Activated naive CD8-positive, alpha-beta T cell treated with anti-CD3 and anti-CD28 coated beads, Interleukin-2, amount 50 U/mL, for 16 hours (primary cell): ENCODE measurements at places on chromosomes 7 and 10.
A peak's percentile ranks its signal among the peaks of the same experiment; 100 is the strongest.

DNA sequence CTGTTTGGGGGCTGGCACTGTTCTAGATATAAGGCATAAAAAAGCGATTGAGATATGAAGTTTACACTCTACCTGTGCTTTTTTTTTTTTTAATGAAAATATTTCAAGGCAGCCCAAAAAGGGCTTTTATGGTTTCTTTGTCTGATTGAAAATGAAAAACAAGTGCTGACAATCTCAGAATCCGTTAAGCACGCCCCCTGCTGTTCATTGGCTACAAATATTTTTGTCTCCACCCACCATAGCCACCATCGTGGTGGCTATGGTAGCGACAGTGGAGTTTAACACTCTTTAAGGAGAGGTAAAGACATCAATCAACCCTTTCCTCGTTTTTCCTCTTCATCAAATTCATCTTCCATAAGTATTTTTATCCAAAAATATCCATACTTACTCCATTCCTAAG lies 94.2 kb downstream of the CD36 start:
- DNase-seq = no peak

GRCh38 chr10:131559450-131559911 lies 248.0 kb upstream of the TCERG1L start:
- no peak for DNase-seq

DNA sequence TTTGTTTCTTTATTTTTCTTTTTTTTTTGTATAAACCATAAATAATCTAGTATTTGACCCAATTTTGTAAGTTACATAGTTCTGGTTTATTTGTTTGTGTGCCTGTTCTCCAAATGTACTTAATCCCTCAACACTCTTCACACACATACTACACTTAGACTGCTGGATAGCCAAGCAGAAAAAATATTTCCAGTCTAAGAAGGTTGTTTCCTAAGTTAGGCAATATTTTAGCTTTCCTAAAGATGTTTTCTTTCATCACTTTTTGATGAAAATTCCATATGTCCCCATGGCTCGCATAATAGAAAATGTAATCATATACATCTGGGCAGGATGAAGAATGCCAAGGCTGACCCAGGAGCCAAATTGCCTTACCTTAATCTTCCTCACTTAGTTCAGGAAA lies 105.3 kb downstream of the PPP1R3A start:
- DNase-seq = no peak

DNA sequence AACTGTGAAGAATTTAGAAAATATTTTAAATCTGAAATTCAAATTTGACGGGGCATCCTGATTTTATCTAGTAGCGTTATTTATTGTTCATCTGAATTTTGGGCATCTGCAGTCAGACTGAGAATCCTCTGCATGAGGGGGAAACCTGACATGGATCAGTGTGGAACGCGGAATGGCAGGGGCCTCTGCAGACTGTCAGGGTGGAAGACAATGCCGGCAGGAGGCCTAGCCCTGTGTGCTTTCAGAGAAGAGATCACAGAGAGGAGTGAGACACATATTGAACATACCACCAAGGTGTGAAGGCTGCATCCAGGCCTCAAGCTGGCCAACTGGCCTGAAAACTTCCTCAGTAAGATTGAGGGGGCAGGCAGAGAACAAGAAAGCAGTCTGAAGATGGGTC lies 921.1 kb upstream of the GHITM start:
- DNase-seq = no peak

- no peak for DNase-seq
These were observed 282.8 kb downstream of the SNX10 start for GRCh38 chr7:26574476-26574875.

GRCh38 chr7:82080254-82080927 lies 310.5 kb upstream of the HGF start:
- no peak for DNase-seq

DNA sequence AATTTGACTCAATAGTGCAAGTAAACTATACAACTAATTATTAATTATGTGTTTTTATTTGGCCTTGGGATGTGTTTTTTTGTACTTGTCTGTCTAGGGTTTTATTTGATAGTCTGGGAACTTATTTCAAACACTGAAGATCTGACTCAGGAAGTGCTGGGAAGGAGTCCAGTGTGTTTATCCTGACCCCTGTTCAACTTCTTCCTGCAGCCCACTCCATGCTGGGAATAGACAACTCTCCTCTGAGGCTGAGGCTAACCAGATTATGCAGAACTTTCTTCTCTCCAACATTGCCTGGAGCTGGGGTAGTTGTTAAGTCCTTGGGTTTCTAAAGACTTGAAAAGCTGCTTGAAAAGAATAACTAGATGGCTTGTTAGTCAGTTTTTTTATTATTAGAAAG lies 6.9 kb downstream of the CISD1 start:
- DNase-seq = no peak

- DNase-seq = peak; percentile 15
These were observed 14.4 kb upstream of the WBP1L start for GRCh38 chr10:102729029-102730026.

DNA sequence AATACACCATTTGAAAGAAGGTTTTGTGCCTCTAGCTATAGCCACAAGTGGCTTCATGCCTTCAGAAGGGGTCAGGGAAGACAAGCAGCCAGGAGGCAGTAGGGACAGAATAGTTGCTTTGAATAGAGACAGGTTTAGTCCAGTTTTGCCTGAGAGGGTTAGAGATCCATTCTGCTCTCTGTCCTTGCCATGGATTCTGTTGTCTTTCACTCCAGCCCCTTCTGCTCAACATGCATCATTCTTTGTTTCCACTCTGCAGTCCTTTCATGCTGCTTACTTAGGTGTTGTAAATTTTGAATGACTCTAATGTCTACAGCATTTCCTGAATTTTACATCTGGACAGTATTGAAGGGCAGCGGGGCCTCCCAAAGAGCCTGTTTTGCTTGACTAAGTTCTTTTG lies 60.3 kb downstream of the CNTNAP2 start:
- no peak for DNase-seq

GRCh38 chr7:101717628-101718357 lies 88.7 kb upstream of the MYL10 start:
- no peak for DNase-seq

GRCh38 chr10:48799341-48800006 lies 114.8 kb downstream of the WDFY4 start:
- DNase-seq = no peak

DNA sequence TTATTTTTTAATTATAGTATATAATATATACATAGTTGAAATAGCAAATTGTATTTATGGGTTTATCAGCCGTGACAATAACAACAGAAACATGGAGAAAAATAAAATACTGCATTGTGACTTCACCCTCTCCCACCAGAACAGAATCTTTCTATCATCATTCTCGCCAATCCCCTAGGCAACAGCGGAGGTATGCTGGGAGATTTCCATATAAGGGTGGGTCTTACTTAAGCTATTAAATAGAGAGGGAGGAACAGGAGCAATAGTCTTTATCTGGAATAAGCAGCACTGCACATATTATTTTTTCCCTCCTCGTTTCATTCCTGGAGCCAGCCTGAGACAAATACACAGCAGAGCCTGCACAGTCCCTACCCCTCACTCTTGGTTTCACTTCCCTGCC lies 1214.9 kb downstream of the XPNPEP1 start:
- DNase-seq = no peak

- no peak for DNase-seq
These were observed 76.5 kb downstream of the TEX36 start for GRCh38 chr10:125606414-125607010.

GRCh38 chr10:28837613-28838390 lies 160.5 kb downstream of the BAMBI start:
- DNase-seq = no peak

DNA sequence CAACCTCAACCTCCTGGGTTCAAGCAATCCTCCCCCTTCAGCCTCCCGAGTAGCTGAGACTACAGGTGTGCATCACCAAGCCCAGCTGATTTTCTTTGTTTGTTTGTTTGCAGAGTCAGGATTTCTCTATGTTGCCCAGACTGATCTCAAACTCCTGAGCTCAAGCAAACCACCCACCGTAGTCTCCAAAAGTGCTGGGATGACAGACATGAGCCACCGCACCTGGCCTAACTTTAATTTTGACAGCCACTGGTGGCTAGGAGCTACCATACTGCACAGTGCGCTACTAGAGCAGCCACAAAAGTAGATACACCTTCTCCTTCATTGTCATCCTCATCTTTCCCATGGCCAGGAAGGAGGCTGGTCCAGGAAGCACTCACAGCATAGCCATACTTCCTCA lies 31.2 kb upstream of the GATA3 start:
- DNase-seq = no peak

GRCh38 chr7:87226495-87226894 lies 7.0 kb upstream of the TMEM243 start:
- DNase-seq = no peak

DNA sequence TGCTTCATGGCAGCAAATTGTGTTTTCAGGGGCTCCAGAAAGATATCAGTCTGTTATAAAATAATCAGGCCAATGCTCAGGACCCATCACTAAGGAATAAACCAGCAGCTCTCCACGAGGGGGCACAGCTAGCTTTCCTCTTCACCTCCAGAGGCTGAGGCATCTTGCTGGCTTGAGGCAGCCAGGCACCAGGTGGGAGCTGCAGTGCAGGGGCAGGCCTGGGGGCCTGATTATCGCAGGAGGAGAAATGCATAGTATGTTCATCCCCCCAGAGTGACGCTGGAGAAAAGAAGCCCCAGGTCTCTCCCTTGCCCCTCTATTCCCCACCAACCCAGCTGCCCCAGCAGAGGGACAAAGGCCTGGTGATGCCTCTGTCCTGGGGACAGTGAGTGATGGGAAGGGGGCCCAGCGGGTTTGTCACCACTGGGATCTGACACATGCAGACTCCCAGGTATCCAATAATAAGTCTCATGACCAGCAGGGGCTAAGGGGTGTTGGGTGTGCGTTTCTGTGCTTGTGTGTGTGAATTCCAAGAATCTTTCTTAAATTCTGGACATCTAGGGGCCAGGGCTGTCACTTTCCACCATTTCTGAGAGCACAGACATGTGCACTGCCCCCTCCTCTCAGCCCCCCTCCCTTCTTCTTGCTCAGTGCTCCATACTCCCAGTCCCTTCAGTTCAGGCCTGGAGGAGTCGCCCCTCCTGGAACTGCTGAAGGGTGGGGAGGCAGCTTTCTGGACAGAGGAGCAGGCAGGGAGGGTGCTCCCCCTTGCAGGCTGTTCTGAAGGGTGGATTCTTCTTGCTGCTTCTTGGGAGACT lies 128.1 kb upstream of the FAM20C start:
- no peak for DNase-seq

- DNase-seq = no peak
These were observed 2.6 kb downstream of the ZNF655 start for GRCh38 chr7:99560834-99561736.

- DNase-seq = no peak
These were observed 3.3 kb upstream of the CUEDC2 start for GRCh38 chr10:102435529-102436233.

GRCh38 chr7:151720280-151720679 lies 156.6 kb downstream of the PRKAG2 start:
- no peak for DNase-seq

GRCh38 chr7:28761505-28761904 lies 196.6 kb downstream of the TRIL start:
- DNase-seq = no peak

GRCh38 chr10:69504576-69505250 lies 53.4 kb downstream of the TSPAN15 start:
- DNase-seq = no peak

- DNase-seq = no peak
These were observed 580.1 kb downstream of the GRID1 start for GRCh38 chr10:85786401-85786899.

DNA sequence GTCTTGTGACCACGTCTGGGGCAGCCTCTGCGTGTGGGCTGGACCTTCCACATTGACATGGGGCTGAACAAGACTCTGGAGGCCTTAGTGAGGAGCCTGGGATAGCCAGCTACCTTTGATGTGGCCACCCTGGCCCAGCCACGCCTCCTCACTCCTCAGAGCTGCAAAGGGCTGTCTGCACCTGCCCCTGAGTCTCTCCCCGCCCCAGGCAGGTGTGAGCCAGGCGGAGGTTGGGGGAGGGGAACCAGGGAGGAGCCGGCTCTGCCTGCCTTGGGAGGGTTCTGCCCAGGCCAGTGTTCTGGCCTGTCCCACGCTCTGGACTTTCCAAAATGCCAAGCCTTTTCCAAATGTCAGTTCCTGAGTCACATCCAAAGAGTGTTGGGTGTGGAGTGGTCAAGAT lies 72.2 kb downstream of the GTF2IRD1 start:
- DNase-seq = no peak

- DNase-seq = no peak
These were observed 61.0 kb upstream of the PAPSS2 start for GRCh38 chr10:87598700-87599099.

GRCh38 chr7:65477326-65477725 lies 103.7 kb downstream of the ZNF92 start:
- no peak for DNase-seq

- no peak for DNase-seq
These were observed 711.2 kb downstream of the GRID1 start for GRCh38 chr10:85655411-85655810.

- DNase-seq = no peak
These were observed 12.2 kb upstream of the CHST15 start for GRCh38 chr10:124105594-124105993.

DNA sequence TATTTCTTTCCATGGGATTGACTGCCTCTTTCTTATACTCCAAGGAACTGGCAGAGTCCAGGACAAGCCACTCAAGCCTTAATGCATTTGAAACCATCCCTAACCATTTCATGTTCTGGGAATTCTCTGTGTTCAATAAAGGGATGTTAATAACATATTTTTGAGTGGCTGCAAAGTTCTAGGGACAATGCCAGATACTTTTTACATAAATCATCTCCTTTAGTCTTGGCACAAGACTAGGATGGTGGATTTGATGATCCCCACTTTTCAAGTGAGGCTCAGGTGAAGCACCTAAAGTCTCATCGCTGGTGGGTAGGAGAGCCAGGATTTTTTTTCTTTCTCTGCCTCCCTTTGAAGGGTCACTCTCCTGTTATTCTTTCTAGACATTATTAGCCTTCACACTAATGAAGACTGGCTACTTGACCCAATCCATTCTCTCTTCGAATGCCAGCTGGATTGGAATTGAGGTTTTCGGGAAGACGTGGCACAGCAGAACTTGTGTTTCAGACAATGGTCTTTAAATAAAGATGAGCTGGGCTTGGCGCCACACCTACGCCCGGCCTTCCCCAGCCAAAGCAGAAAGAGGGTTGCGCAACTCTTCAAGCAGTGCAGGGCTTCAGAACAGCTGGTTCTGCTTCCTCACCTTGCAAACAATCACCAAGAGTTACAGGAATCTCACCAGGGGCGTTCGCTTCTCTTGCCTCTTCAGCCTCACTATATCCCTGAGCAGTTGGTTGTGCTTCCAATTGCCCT lies 73.8 kb upstream of the BMPER start:
- DNase-seq = no peak

- DNase-seq = no peak
These were observed 37.0 kb upstream of the LRRC17 start for GRCh38 chr7:102875700-102876295.

GRCh38 chr10:28714401-28715053 lies 37.2 kb downstream of the BAMBI start:
- DNase-seq = no peak

DNA sequence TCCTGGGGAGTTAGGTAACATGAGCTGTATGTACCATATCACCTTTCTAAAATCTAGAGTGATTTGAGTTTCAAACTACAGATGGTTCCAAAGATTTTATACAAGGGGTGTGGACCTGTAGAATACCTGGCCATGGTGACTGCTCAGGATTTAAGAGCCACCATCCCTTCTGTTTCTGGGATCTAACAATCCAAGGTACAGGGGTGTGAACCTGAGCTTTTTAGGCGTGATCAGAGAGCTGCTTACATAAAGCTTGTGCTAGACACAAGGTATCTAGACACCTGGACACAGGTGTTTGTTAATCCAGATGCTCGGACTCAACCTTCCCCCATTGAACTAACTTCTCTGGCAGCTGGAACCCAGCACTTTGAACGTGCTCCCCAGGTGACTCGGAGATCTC lies 516.4 kb downstream of the RPS24 start:
- no peak for DNase-seq
